ENCODE measurements at places on chromosomes 11 and 22.

GRCh38 chr11:128595221-128595620 lies 7.9 kb upstream of the ETS1 start:
- DNase-seq: no peak

DNA sequence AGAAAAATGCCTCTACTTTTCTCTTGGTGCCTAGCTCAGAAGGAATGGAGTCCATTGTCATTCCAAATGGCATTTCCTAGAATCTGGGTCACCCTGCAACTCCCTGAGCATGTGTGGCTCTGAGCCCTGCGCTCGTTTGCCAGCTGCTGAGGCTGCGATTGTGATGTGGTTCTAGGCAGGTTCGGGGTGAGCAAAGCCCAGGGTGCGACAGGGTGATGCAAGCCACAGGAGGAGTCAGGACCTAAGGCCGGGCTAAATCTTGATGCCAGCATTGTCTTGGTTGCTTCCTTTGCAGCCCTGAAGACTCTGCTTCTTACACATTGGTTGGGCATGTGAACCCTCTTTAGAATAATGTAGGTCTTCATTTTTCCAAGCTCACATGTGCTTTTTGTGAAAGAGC lies 131.0 kb downstream of the MORC2 start:
- DNase-seq: no peak

DNA sequence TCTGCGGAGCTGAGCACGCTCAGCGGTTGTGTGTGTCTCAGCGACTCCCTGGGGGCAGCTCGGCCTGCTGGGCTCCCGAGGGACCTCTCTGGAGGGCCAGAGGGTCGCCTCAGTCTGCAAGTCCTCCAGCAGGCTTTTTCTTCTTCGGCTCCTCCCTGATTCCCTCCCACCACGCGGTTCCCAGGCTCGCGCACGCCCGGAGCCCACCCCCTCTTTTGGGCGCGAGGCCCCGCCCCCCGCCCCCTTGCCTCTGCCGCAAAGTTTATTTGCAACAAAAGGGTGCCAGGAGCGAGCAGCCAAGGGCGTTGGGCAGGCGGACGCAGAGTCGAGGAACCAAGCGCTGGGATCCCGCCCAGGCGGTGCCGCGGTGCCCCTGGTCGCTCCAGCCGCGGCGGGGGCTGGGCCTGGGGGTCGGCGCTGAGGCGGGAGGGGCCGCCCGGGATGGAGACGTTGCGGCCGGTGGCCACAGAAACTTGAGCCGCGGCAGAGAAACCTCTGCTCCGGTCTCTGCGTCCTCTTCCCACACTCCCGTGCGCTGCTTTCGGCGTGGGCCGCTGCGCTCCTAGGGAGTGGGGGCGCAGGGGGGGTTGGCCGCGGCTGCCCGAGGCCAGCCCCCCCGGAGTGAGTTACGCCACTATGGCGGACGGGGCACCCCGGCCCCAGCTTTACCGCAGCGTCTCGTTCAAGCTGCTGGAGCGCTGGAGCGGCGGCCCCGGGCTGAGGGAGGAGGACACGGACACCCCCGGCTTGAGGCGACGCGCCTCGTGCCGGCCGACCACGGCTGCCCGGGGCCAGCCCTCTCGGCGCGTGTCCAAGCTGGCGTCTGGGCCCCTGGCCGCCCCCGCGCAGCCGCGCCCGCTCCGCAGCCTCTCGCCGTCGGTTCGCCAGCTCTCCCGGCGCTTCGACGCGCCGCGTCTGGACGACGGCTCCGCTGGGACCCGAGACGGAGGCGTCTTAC lies at the start of gene ARHGEF17:
Gene ARHGEF17 (plus strand): TSS at position 274 of the 958 bp plus-strand sequence. CDS start 363 bp downstream, at position 637.
- peak; percentile 42 for DNase-seq

DNA sequence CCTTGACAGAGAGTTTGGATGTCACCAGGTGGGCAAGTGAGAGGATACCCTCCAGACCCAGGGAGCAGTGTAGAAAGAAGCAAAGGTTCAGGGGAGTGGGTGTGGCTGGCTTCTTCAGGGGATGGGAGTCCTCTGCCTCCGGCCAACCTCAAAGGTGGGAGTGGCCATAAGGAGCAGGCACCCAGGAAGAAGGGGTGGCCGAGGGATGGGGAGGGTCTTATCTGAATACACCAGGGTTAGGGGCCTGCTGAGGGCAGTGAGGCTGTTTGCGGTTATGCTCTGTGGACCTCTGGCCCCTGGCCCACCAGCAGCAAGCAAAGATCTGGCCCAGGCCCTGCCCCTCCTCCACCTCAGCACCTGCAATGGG lies 6.2 kb downstream of the NFAM1 start:
- no peak for DNase-seq

DNA sequence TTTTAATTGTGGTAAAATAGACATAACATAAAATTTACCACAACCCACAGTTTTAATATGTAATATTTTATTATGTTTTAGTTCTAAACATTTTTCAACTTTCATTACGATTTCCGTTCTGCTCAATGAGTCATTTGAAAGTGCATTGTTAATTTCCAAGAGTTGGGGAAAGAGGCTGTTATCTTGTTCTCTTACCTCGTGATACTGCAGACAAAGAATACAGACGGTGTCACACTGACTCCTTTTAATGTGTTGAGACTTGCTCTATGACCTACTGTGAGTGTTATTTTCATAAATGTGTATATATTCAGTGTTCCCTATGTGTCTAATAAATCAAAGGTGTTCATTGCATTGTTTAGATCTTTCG lies 10.8 kb upstream of the RAC2 start:
- DNase-seq: no peak

- no peak for DNase-seq
Measured at GRCh38 chr11:87447606-87448005, 409.9 kb downstream of the TMEM135 start.

- DNase-seq: no peak
Measured at GRCh38 chr11:97621282-97621681, 1231.5 kb downstream of the JRKL start.

GRCh38 chr11:78564490-78565467 lies 9.9 kb downstream of the NARS2 start:
- peak; percentile 45 for DNase-seq

DNA sequence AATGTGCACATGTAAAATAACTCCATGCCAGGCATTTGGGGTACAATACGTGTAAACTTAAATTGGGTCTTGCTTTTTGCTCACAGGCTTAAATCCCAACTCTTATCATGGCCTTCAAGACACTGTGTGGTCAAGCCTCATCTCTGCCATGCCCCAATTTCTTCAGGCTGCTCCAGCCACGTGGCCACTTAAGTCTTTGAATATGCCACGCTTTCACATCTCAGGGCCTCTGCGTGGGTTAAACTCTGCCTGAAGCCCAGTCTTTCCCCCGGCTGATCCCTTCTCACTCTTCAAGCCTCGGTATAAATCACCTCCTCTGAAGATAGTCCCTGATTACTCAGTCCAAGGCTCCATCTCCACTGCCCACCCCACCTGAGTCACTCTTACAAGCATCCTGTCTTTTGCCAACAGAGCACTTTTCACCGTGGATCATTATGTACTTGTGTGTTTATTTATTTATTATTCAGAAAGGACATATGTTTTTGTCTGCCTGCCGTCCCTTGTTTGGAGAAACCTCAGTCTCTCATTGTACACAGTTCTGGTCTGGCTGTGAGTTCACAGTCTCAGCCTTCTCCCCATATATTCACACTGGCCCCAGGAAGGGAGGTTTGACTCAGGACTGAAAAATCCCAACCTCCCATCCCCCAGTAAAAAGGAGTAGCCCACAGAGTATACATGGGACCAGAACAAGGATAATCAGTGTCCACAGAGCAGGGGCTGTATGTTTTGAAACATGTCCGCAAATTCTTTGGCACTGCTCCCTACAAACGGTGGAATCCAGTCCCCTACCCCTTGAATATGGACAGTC lies 344.7 kb downstream of the MN1 start:
- no peak for DNase-seq

- DNase-seq: no peak
Measured at GRCh38 chr11:1410366-1411291, 20.9 kb downstream of the BRSK2 start.

DNA sequence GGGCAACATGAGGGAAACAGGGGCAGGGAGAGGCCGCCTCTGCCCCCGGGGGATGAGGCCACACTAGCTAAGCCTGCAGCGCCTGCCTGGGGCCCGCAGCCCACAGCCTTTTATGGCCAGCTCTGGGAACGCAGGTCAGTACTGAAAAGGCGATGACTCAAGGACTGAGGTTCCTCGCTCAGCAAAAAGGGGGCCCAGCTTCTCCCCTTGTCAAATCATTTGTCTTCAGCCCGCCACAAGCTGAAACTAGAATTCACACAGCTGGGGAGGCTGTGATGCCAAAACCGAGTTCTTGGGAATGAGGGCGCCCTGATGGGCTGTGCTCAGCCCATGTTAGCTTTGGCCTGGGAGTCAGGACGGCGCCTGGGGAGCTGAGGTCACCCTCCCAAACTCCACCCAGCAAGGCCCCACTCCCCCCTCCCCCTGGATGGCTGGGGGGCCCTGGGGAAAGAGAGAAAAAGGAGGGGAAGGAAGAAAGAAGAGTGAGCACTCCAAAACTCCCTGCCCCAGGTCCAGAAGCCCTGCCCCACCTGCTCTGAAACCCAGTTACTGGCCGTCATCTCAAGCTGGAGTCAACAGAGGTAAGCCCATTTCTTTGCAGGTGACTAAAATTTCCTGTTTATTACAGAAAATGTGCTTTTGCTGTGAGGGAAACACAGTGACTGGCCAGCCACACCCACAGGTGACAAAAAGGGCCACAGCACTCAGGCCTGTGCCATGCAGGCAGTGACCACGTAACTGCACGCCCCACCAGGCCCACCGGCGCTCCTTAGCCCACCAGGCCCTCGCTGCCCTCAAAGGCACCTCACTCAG lies 13.7 kb downstream of the EHD1 start:
- peak; percentile 71 for DNase-seq

DNA sequence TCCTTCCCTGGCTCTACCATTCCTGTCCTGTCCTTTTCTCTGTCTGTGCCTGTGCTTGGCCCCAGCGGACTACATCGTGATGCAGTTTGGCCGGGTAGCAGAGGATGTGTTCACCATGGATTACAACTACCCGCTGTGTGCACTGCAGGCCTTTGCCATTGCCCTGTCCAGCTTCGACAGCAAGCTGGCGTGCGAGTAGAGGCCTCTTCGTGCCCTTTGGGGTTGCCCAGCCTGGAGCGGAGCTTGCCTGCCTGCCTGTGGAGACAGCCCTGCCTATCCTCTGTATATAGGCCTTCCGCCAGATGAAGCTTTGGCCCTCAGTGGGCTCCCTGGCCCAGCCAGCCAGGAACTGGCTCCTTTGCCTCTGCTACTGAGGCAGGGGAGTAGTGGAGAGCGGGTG lies 20.4 kb downstream of the TUB start:
- no peak for DNase-seq

- no peak for DNase-seq
Measured at GRCh38 chr11:1390569-1391164, 933 bp downstream of the BRSK2 start.

DNA sequence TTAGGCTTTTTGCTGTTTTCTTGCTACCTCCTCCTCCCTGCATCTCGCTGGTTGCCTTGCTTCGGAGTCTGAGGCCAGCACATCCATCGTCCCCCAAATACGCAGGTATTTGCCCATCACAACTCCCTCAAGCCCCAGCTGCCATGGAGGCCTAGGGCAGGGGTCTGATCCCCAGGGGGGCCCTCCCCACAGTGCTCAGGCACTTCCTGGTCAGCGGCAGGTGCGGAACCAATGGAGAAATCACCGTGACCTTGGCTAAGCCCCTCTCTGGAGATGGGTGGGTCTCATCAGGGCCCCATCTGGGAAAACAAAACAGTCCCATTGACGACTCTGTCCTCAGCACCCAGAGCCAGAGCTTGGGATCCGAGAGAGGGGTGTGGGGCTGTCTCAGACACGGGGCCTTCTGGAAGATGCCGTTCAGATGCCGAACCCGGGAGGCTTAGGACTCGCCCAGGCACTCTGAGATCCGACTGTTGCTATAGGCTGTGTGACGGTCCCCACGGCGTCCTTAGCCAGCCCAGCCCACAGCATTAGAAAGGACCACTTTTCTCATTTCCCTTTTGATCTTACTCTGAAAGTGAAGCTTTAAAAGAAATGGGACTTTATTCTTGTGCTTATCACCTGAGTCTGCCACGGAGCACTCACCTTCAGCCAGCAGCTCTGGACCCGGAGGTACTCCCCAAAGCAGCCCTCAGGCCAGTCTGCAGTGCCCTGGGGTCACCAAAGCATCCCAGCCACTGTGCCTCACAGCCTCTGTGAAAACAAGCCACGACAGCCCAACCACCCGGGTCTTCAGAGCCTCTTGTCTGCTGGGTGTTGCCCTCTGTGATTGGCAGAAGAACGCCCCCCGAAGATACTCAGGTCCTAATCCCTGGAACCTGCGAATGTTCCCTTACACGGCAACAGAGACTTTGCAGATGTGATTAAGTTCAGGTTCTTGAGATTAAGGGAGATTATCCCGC lies 61.2 kb upstream of the SLC22A12 start:
- DNase-seq: no peak

- DNase-seq: no peak
Measured at GRCh38 chr11:72718101-72718501, 34.1 kb downstream of the ARAP1 start.

GRCh38 chr11:29093416-29094120 lies 923.3 kb downstream of the KCNA4 start:
- DNase-seq: no peak

GRCh38 chr22:45975164-45976161 lies 1.5 kb downstream of the WNT7B start:
- DNase-seq: no peak

DNA sequence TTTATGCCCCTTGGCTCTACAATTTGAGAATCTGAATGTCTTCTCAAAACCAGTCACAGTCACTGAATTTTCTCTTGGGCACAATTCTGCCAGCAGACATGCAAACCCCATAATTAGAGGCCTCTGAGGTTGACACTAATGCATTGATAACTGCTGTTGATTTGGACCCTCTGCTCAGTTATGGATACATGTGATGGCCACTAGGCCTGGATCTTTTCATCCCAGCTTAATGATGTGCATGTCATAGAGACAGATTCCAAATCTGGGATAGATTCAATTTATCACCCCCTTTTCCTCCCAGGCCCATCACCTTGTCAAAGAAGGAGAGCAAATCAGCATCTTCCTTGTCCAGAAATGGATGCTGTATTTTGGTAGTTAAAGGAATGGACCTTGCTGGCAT lies 92.2 kb downstream of the C11orf91 start:
- no peak for DNase-seq
